ENCODE measurements at places on chromosomes 5 and 9. TPM values are rescaled to one million over a fixed set of nuclear protein-coding genes. Genes with fewer than 3 reads are reported as not detected.
A peak's percentile ranks its signal among the peaks of the same experiment; 100 is the strongest.

DNA sequence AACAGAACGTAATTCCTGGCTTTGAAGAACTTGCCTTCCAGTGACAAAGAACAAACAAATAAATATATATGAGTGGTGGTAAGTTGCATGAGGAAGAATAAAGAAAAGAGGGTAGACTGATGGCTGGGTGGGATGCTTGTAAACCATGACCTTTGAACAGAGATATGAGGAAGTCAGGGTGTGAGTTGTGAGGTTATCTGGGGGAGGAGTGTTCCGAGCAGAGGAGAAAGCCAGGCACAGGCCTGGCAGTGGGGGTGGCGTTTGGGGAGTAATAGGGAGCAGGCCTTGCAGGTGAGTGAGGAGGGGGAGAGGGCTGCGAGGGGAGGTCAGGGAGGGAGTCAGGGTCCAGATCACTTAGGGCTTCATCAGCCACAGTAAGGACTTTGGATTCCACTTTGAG is 213.4 kb downstream of the PTTG1 start:
- no peaks in the 10 kb centered on the region for H3K4me1 ChIP-seq
- H3K27me3 ChIP-seq = peaks cover 9% of the 10 kb centered on the region
- no peak overlapping the region for H3K27ac ChIP-seq
- DNase-seq = no peak
- H3K36me3 ChIP-seq = no peaks in the 10 kb centered on the region

GRCh38 chr9:93036887-93037475 is 21.5 kb upstream of the SUSD3 start:
- H3K27ac ChIP-seq = peak overlapping the region; percentile 8
- peak; percentile 21 for DNase-seq
- peaks cover 44% of the 10 kb centered on the region for H3K4me1 ChIP-seq
- no peak overlapping the region for H3K4me3 ChIP-seq
- H3K36me3 ChIP-seq = peaks cover 11% of the 10 kb centered on the region

DNA sequence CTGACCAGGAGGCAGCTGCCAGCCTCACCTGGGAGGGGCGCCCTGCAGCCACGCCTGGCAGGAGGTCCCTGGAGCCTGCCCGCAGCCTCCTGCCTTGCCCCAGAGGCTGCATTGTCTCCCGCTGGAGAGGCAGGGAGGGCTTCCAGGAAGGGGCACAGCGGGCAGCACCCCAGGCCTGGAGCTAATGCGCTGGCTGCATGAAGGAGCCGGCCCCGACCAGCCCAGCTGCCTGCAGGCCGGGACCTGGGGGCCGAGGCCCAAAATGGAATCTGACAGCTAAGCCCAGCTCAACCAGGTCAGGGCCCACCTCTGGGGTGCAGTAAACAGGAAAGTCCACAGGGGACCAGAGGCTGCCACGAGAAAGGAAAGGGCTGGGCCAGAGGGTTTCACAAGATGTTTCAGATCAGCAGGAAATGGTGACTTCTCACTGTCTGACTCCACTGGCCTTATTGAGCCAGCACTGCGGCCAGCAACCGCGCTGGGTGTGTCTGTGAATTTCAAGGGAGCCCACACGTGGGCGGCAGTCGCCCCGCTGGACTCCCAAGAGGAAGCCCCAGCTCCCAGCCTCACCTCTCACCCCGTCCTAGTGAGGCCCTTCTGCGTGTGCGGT is 18.6 kb upstream of the NOTCH1 start:
- no peak for DNase-seq
- H3K36me3 ChIP-seq = no peaks in the 10 kb centered on the region
- no peaks in the 10 kb centered on the region for H3K4me1 ChIP-seq
- H3K27ac ChIP-seq = no peak overlapping the region
- no peaks in the 10 kb centered on the region for H3K27me3 ChIP-seq
- H3K4me3 ChIP-seq = no peak overlapping the region

GRCh38 chr5:172868924-172869591 is 35.0 kb downstream of the ERGIC1 start:
- peak; percentile 34 for DNase-seq
- no peaks in the 10 kb centered on the region for H3K27me3 ChIP-seq
- no peak overlapping the region for H3K27ac ChIP-seq
- no peaks in the 10 kb centered on the region for H3K36me3 ChIP-seq
- H3K4me1 ChIP-seq = peaks cover 23% of the 10 kb centered on the region
- no peak overlapping the region for H3K4me3 ChIP-seq

DNA sequence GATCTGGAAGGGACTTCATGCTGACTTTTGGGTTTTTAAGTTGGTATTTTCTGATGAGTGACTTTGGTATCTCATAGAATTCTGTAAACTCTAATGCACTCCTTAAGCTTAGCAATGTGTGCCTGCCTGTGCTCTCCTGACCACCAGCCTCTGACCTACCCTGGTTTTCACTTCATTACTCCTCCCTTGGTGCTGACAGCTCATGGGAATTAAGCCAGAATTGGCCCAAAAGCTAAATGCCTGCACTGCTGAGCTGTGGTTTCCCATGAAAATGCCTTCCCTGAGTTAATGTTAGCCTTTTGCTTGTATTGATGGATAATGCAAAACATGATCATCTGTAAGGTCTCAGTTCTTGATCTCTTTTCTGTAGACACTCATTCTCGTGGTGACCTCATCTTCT is 308.0 kb downstream of the DOCK8 start:
- peaks cover 8% of the 10 kb centered on the region for H3K4me1 ChIP-seq
- no peaks in the 10 kb centered on the region for H3K36me3 ChIP-seq
- no peak overlapping the region for H3K4me3 ChIP-seq
- no peak for DNase-seq
- H3K27me3 ChIP-seq = no peaks in the 10 kb centered on the region

DNA sequence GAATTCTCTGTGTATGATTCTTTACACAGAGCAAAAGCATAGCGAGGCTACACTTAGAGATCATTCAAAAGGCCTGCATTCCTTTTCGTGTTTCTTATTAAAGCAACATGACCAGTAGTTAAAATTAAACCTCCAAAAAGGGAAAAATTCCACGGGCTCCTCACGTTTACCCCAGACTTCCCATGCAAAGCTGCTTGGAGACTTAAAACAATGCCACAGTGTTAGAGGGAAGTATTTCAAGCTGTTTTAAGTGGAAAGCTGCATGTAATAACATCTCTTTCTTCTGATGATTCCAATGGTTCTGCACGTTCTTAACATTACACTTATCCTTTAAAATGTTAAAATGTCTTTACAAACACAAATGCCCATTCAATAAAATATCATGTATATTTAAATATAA is 405.2 kb downstream of the SEMA5A start:
- DNase-seq = no peak
- no peaks in the 10 kb centered on the region for H3K36me3 ChIP-seq
- H3K4me1 ChIP-seq = no peaks in the 10 kb centered on the region
- no peaks in the 10 kb centered on the region for H3K27me3 ChIP-seq
- H3K4me3 ChIP-seq = no peak overlapping the region

- no peak overlapping the region for H3K27ac ChIP-seq
- H3K27me3 ChIP-seq = no peaks in the 10 kb centered on the region
- no peak overlapping the region for H3K4me3 ChIP-seq
- peaks cover 14% of the 10 kb centered on the region for H3K36me3 ChIP-seq
Measured at GRCh38 chr5:64958757-64959391, 190.1 kb downstream of the CWC27 start.

GRCh38 chr5:32578363-32578762 is 7.0 kb upstream of the SUB1 start:
- no peak overlapping the region for H3K27ac ChIP-seq
- no peaks in the 10 kb centered on the region for H3K27me3 ChIP-seq
- peaks cover 15% of the 10 kb centered on the region for H3K4me1 ChIP-seq
- DNase-seq = no peak

GRCh38 chr5:17359451-17360011 is 138.5 kb upstream of the TAF11L2 start:
- no peak overlapping the region for H3K4me3 ChIP-seq
- no peak for DNase-seq
- H3K4me1 ChIP-seq = no peaks in the 10 kb centered on the region
- H3K36me3 ChIP-seq = no peaks in the 10 kb centered on the region

DNA sequence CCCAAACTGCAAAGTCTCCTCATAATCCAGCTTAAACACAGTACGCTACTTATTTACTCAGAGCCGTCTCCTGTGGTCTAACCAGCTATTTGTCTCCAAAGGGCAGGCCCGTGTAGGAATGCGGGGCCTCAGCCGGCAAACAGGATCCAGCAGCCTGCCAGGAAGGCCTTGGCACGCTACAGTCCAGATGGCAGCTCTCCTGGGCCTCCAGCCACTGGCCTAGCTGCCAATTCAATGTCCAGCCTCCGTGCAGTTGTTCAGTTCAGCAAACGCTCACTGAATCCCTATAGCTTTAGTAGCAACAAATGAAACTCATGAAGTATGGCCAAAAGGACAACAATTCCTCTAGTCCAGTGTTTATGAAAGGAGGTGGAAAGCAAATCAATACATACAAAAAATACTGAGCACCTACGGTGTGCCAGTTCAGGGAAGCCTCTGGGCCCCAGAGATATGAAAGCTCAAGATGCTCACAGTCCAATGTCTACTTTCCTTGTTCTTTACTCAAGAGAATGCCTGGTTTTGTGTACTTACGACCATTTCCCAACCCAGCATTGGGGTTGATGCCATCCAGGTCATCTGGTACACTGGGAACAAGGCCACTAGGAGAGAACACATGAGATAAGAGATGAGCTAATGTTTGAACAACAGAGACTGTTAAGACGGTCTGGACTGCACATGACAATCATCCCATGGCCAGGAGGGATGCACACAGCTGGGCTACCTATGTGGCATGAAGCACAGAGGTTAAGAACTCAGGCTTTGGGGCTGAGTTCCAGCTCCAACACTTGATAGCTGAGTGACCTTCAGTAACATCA is 8.3 kb downstream of the CDK5RAP2 start:
- H3K36me3 ChIP-seq = peaks cover 33% of the 10 kb centered on the region
- no peak for DNase-seq
- H3K4me3 ChIP-seq = no peak overlapping the region
- no peak overlapping the region for H3K27ac ChIP-seq
- H3K4me1 ChIP-seq = peaks cover 8% of the 10 kb centered on the region
- no peaks in the 10 kb centered on the region for H3K27me3 ChIP-seq

- no peaks in the 10 kb centered on the region for H3K27me3 ChIP-seq
- H3K4me3 ChIP-seq = no peak overlapping the region
- peaks cover 54% of the 10 kb centered on the region for H3K36me3 ChIP-seq
- peaks cover 12% of the 10 kb centered on the region for H3K4me1 ChIP-seq
Measured at GRCh38 chr5:32259033-32259432, 53.7 kb downstream of the MTMR12 start.

GRCh38 chr5:127041571-127041970 is 11.2 kb upstream of the MARCHF3 start:
- H3K27me3 ChIP-seq = no peaks in the 10 kb centered on the region
- H3K4me3 ChIP-seq = no peak overlapping the region
- DNase-seq = no peak
- H3K4me1 ChIP-seq = no peaks in the 10 kb centered on the region
- no peak overlapping the region for H3K27ac ChIP-seq
- H3K36me3 ChIP-seq = no peaks in the 10 kb centered on the region

DNA sequence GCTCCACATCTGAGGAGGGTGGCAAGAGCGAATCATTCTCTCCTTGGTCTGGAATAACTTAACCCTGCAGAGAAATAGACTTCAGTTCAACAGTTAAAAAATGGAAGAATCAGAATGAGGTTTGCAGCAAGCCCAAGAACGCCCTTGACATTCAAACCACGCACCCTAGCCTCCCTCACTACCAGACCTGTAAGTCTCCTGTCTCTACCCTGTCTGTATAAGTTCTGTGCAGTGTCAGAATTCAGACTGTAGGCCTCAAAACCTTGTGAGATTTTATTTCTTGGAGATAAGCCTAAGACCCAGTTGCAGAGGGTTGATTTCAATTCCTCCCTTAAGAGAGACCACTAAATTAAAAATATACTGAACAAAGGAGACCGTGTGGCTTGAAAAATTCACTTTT is 35.8 kb upstream of the PLPP1 start:
- no peak overlapping the region for H3K27ac ChIP-seq
- no peak overlapping the region for H3K4me3 ChIP-seq
- no peak for DNase-seq
- no peaks in the 10 kb centered on the region for H3K4me1 ChIP-seq

GRCh38 chr9:28031521-28032267 is 458.4 kb upstream of the C9orf72 start:
- no peak overlapping the region for H3K27ac ChIP-seq
- no peak for DNase-seq
- H3K27me3 ChIP-seq = no peaks in the 10 kb centered on the region

DNA sequence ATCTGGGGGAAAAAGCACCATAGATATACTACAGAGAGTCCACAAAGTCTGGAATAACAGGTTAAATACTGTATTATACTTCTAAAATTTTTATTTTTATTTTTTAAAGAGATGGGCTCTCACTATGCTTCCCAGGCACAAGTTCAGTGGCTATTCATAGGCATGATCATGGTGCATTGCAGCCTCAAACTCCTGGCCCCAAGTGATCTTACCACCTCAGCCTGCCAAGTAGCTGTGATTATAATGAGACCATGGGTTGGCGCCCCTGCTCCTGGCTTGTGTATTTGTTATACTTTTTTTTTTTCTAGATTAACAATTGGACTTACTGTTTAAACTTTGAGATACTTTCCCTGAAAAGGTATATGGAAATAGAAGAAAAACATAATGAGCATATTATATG is 25.9 kb downstream of the ERBIN start:
- H3K27me3 ChIP-seq = no peaks in the 10 kb centered on the region
- DNase-seq = no peak
- no peak overlapping the region for H3K27ac ChIP-seq
- H3K4me3 ChIP-seq = no peak overlapping the region

DNA sequence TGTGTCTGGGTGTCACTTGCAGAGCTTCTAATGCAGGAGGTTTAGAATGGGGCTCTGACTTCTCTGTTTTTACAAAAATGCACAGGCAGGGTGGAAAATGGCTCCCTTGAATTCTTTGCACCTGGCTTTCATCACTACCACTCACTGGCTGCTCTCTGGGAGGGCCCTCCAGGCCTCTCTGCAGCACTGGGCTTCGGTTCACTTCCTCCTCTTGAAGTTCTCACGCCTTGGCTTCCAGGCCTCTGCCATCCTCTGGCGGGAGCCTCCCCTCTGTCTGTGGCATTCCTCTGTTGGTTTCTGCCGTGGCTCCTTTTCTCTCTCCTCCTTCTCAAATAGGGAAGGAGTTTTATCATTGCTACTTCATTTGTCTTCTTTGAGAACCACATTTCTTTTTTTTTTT is 2.8 kb upstream of the PRLR start:
- H3K4me3 ChIP-seq = no peak overlapping the region
- no peaks in the 10 kb centered on the region for H3K36me3 ChIP-seq
- H3K27me3 ChIP-seq = peaks cover 34% of the 10 kb centered on the region
- no peak overlapping the region for H3K27ac ChIP-seq
- DNase-seq = no peak

GRCh38 chr9:75063556-75064305 is 24.2 kb downstream of the NMRK1 start:
- peaks cover 8% of the 10 kb centered on the region for H3K4me1 ChIP-seq
- H3K27ac ChIP-seq = peak overlapping the region; percentile 51
- DNase-seq = no peak
- H3K4me3 ChIP-seq = no peak overlapping the region

TMEM252 gene
- not detected for total RNA-seq

SLC34A1 gene
- total RNA-seq = 0.14 TPM

DPYSL3 gene
- total RNA-seq = 0.18 TPM

EQTN gene
- total RNA-seq = not detected

LVRN gene
- not detected for total RNA-seq

ANKRD18B gene
- 2.2 TPM for total RNA-seq

DNLZ gene
- total RNA-seq = 11.7 TPM

MAN2A1 gene
- total RNA-seq = 33.6 TPM

LCN12 gene
- 1.5 TPM for total RNA-seq

All from activated CD4-positive, alpha-beta T cell treated with anti-CD3 and anti-CD28 coated beads for 36 hours (primary cell).